T-helper 1 cell (primary cell): ENCODE measurements at places on chromosomes 5 and 9.

DNA sequence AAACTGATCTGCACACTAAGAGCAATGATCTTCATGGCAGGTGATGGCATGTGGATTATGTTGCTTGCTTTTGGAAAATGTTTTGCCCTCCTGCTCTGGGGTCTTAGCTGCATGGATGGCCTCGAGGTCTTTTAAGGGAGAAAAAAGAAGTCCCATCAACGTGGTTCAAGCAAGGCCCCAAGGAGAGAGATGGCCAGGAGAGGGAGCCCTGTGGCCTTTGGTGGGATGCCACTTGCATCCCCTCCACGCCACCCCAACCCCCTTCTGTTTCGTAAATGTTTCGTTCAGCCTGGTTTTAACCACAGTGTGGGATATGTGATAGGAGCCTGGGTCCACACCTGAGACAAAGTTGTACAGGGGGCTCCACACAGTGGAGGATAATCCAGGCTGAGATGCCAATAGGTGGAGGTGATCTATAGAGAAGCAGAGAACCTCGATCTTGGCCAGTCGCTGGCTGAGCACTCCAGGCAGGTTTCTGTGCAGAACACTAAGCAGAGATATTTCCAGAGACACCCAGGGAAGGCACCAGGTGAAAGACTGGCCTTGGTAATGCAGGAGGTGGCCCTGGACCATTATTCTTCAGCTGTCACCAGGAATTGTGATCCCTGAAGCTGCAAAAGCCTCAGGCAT, 25.8 kb upstream of the FRRS1L start:
- no peak for DNase-seq

DNA sequence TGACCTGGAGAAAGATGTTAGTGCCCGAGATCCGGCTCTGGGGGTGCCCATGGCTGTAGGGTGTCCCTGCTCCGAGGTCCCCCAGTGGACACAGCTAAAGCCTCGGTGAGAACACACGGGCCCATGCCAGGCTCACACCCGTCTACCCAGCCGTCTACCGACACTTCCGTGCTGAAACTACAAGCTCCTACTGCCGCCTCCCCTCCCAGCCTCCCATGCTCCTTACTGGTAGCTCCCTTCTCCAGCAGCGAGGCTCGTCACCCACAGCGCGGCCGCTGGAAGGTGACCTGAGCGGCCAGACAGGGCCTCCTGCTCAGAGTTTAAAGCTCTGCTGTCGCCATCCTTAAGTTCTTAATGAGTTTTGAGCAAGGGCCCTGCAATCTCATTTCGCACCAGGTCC, 33.2 kb upstream of the CLPTM1L start:
- no peak for DNase-seq

DNA sequence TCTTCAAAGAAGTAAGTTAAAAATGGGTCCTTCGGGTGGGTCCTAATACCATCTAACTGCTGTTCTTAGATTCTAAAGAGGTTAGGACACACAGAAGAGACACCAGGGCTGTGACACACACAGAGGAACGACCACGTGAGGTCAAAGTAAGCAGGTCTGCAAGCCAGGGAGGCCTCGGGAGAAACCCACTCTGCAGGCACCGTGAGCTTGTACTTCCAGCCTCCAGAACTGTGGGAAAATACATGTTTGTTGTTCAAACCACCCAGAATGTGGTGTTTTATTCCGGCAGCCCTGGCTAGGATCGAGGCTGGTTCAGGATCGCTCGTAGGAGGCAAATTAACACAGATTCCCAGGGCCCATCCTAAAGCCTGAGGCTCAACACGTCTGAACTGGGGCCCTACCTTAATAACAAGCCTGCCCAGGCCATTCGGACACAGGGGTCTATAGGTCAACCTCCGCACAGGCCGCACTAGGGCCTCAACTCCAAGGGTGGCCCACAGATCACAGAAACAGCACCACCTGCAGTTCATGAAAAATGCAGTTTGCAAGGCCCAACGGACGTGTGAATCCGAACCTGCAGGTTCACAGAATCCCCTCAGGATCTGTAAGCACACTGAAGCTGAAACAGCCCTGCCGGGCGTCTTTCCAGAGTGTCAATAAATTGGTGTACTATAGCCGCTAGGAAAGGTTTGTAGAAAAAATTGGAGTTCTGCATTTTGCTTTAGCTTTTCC, 7.1 kb downstream of the MED10 start:
- no peak for DNase-seq

GRCh38 chr9:71692337-71692736, 76.0 kb downstream of the CEMIP2 start:
- no peak for DNase-seq

DNA sequence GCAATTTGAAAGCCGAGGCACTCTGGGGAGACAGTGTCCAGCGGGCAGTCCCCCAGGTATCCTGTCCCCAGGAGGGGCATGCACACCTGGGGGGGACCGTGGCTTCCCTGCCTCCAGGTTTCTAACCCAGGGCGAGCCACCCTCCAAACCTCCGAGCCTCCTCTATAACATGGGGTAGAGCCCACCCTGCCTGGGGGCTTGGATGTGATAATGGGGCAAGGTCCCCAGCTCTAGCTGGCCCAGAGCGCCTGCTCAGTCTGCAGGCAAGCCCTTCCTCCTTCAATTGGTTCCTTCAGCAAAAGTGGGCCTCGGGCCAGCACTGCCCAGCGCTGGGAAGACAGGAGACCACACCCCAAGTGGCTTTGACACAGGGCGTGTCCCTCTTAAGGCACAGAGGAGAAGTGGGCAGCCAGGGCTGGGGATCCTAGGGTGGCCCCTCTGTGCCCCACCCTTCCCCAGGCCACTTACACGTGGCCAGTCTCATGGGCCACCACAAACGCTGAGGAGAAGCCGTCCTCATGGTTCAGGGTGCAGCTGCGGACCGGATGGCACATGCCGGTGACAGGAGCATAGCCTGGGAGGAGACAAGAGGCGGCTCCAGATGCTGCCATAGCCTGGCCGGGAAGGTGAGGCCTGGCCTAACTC, 94.3 kb downstream of the ZNF354C start:
- no peak for DNase-seq

DNA sequence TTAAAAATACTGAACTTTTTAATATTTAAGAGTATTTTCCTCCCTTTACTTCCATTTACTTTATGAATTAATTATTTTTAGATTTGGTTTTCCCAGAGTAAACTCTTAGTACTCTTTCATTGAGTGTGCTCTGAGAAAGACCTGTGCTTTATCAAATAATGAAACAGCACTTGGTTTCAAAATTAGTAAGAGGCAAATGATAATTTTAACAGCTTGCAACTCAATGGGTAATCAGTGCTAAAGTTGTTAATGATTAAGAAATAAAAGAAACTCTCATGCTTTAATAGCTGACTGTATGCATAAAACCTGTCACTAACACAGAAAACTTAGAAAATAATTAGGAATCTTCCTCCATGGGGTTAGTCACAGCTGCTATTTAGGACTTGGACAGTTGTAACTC, 244.4 kb downstream of the RFX3 start:
- DNase-seq: no peak

GRCh38 chr9:69122549-69123141, 51.4 kb upstream of the TJP2 start:
- DNase-seq: no peak
